ENCODE measurements at places on chromosomes 2 and 18.

GRCh38 chr18:13235981-13236380 lies 17.4 kb downstream of the LDLRAD4 start:
- no peak for DNase-seq

DNA sequence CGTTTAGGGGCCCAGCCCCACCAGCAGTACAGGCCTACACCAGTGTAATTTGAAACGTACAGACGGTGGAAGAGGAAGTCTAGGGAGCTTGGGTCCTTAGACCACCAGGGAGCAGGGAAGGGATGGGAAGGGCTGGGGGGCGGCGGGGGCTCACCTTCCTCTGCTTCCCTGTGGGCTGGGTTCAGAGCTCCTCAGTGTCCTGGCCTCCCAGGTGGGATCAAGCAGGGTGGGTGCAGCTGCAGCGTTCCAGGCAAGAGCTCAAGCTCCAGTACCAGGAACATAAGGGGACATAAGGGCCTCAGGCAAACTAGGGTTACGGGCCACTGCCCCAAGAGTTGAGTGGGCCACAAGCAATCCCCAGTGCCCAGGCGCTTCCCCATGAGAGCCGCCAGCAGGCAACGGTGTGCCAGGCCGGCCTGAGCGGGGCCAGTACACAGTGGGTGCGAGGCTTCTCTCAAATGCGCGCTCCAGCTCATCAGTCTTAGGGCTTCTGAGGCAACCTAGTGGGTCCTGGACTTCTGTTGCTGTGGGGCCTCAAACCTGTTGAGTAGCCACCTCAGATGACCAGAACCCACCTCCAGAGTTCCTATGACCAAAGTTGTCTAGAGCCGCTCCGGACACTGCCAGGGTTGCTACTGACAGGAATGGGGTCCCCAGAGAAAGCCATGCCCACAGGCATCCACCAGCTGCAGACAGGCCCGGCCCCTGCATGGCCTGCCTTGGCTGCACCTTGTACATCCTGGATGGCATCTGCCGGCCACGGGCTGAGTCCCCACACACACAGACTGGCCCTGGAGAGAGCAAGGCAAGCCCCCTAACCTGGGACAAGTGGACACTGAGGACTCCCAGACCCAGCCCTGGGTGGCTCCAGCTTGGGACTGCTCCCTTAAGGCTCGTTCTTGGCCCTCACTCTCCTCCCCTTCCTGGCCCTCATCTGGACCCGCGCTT lies 5.2 kb downstream of the ANKRD23 start:
- no peak for DNase-seq

GRCh38 chr18:52340406-52341102 lies 557 bp downstream of the DCC start:
- DNase-seq = no peak

DNA sequence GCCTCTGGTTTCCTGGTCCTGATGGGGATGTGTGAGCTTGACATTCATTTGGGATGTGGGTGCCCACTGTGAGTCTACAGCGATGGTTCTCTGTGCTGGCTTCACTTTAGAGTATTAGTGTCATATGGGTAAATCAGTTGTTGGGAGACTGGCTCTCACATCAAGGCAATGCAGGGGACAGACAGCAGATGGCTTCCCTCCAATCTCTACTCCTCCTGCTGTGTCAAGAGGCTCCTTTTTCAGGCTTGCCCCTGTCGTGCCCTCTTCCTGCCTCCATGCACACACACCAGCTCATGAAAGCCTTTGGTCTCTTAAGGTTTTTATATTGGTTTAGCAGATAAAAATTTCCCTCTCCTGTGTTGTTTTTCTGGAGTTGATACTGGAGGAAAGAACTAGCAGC lies 315.6 kb downstream of the RDH14 start:
- DNase-seq = no peak

DNA sequence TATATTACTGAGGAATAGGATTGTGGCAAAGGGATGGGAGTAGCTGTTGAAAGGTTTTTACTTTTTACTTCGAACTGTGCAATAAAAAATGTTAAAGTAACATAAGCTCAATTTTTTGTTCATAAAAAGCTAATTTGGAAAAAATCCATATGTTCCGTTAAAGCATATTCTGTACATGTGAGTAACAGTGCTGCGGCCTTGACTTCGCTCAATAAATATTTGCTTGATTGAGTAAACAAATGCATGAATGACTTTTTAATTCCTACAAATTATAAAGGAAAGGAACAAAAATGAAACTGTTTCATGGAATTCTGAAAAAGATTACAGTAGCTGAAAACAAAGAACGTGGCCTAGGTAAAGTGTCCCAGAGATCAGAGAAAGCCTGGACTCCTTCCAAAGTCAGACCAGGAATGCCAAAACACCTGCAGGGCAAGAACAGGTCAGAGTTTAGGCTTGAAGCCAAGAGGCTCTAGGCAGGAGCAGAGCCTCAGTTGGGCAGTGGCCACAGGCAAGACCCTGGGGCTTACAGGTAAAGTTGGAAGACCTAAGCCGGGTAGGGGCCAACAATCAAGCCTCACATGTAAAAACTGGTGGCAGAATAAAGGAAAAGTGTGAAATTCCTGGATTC lies 44.3 kb upstream of the FIGN start:
- no peak for DNase-seq

DNA sequence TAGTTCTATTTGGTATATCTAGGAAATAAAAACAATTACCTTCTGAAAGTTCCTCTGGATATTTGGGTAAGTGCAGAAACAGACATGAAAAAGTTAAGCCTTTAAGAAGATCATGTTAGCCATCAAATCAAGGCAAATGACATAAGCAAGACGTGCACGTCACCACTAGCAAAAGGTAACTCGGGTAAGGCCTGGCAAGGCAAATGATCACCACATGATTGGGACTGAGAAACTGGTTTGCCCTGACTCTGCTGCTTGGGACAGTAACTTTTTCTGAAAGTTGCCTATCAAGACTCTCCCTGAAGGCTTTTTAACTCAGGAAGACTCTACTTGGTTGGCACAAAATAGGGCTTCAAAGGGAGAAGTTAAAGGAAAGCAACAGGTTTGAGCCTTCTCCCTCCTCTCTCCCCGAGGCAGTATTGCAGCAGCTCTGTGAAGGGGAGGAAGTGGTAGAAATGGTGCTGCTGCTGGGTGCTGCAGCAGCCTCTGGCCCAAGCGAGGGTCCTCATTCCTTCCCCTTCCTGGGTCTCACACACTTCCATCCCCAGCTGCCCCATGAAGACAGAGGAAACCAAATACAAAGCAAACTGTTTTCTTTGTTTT lies 17.1 kb upstream of the TMEM237 start:
- no peak for DNase-seq

- no peak for DNase-seq
Observed at GRCh38 chr2:95278051-95278471, 3.8 kb downstream of the PROM2 start.

DNA sequence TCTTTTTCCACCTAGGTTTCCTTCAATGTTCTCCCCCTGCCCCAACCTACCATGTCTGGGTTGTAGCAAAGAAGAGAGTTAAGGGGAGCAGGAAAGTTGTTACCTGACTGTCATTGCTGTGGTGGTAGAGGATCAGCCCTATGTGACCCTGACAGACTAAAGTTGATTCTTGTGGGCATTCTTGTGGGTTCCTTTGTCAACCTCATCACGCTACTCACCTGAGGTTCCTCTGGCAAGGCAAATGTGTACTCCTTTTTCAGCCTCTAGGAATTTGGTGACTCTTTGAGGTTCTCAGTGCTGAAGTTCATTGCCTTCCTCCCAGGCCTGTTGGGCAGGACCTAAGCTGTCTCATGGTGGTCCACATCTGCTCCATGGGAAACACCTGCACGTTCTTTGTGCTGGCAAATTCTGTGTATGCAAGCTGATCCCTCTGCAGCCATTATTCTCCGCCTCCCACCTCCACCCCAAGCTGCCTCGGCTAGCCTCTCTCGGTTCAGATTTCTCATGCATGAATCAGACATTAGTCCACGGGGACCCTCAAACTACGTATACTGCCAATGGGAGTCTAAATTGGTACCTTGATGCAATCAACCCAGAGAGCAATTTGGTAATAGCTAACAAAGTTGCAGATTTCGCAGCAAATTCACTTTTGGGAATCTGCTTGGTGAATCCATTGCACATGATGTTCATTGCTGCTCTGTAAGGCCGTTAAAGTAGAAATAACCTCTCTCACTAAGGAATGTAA lies 1.5 kb upstream of the GMCL1 start:
- DNase-seq = no peak

DNA sequence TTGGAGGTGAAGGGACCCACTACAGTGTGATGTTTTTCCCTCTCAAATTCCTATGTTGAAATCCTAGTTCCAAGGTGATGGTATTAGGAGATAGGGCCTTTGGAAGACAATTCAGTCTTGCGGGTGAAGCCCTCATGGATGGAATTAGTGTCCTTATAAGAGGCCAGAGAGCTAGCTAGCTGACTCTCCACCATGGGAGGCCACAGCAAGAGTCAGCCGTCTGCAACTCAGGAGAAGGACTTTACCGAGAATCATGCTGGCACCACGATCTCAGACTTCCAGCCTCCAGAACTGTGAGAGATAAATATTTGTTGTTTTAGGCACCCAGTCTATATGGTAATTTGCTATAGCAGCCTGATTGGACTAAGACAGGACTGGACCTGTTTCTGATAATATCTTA lies 461.4 kb downstream of the TSN start:
- DNase-seq = no peak

DNA sequence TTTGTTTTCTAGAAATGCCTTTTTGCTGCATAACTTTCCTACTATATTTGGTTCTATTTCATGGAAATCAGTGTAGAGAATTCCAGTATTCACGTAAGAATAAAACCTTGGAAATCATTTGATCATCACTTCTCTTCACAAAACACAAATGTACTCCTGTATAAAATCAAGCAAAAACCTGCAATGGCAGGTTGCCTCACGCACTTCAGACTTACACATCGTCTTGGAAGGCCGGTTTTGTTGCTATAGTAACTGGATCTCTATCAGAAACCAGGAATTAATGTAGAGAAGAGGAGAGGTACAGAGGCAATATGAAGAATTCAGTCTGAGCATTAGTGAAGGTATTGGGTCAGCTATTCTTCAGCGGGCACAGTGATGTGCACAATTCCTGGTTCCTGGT lies 370.7 kb upstream of the CYRIA start:
- DNase-seq = no peak

DNA sequence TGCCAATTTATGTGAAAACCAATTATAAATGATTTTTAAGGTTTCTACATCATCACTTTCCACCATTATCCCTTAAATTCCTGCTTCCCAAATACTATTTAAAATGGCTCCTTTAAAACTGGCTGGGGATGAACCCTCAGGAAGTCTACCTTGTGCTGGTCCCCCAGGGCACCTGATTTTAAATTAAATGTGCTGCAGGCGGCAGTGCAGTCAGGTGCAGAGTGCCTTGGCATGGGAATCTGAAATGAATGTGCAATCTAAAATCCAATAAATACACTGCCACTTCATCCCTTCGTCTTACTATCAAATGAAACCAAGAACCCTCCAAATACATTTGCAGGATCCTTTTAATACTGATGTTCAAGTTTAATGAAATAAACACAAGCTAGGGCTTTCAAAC lies 61.8 kb downstream of the C2orf76 start:
- no peak for DNase-seq

GRCh38 chr2:174682578-174683391 lies 81.5 kb downstream of the CHRNA1 start:
- DNase-seq = peak; percentile 56

DNA sequence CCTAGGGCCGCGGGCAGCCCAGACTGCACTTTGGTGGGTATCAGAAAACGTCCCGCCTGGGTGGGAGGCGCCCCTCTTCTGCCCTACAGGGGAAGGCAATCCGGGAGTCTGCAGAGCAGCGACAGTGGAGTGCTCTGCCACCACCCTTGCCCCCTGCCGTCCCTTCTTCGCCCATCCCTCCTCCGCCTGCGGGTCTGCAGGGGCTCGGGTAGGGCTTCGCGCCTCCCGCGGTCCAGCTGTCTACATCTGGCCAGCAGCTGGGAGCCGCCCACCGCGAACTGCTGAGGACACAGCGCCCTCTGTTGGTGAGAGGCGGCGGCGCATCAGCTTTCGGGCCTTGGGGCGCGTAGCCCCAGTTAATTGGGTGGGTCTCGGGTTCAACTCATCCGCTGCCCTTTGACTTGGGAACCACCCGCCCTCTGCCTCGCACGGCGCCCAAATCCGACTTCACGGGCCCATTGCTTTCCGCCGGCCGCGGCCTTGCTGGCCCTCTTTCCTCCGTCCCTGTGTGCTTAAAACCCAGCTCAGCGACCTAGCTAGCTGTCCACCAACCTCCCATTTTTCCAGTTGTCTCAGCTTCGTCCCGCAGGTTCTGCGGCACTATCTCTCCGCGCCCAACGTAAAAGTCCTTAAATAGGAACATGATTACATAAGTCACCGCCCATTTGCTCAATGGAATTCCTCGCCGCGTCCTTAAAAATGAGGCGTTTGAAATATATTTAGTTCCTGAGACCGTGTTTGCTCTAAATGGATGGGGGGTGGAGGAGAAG lies 17.6 kb downstream of the WNT10A start:
- DNase-seq = peak; percentile 73

GRCh38 chr2:117551858-117552257 lies 262.6 kb upstream of the DDX18 start:
- no peak for DNase-seq

GRCh38 chr2:39124746-39125057 lies 3.9 kb upstream of the SOS1 start:
- no peak for DNase-seq

DNA sequence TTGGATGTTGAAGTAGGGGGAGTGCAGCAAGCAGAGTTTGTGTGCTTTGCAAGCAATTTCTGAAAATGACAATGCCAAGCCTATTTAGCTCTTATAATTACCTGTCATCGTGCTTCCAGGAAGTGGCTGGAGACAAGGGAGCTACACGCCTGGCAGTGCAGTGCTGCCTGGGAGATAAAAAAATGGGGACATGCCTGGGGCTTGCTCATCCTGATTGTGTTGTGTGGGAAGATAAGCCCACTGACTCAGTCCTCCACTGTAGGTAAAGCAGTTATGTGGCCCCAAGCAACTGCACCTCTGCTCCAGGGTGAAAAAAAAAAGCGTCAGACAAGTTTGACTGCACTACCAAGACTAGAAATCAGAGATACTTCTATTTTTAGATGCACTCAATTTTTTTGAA lies 396.9 kb upstream of the NXPH2 start:
- DNase-seq = no peak

DNA sequence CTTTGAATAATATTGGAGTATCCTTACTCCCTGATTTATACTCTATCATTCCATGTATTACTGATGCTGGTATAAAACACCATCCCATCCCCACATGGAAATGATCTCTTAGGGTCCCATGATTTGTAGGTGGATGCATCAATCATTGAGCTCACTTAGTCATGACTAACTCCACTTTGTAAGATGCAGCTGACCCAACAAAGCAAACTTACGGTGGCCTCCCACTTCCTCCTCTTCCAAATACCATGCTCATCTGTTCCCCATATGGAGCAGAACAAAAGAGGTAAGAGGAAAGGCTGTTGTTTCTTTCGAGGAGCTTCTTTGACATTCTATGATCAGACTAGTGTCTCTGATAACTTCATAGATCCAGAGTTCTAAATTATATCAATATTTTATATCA lies 640.2 kb upstream of the SLC39A10 start:
- DNase-seq = no peak
